ENCODE measurements at places on chromosomes 4 and X.

DNA sequence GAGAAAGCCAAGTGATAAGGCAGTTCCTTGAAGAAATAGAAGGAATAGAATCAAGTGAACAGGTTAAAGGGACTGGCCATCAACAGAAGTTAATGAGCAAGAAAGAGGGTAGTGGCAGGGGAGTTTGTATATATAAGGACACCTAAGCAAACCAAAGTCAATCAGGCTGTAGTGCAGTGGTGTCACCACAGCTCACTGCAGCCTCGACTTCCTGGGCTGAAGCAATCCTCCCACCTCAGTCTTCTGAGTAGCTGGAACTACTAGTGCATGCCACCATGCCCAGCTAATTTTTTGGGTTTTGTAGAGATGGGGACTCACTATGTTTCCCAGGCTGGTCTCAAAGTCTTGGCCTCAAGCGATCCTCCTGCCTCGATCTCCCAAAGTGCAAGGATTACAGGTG is 15.9 kb downstream of the ACOT9 start:
- no peak for ATAC-seq

DNA sequence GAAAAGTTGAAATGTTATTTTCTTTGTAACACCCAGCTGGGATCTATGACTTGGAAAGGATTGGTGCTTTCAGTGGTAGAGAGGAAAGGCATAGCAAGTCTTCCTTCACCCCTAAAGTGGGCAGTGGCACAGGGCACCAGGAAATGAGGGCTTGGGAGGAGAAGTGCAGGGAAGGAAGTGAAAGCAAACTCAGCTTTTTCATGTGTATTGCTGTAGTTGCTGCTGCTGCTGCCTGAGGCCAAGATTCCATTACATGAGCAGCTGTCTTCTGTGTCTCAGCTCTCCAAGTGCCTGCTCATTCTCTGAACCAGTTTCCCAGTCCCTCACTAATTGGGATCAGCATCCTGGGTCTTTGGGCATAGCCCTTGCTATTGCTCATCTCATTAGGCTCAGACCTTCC is 2.6 kb downstream of the HCCS start:
- ATAC-seq = no peak

DNA sequence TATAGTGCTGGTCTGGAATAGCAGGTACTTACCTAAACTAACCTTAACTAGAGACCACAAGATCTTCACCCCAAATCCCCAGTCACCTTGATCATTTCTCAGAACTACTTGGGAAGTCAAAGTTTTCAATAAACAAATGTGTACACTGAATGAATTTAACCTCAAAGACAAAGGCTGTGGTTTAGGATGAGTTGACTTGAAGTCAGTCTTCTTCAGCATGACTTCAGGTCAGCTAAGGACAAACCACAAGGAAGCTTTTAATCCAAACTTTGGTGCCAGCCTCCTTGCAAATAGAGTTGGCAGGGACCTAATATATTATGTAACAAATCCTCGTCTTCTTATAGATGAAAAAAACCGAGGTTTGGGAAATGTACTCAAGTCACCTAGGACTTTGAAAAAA is 21.2 kb upstream of the VCX2 start:
- no peak for ATAC-seq

DNA sequence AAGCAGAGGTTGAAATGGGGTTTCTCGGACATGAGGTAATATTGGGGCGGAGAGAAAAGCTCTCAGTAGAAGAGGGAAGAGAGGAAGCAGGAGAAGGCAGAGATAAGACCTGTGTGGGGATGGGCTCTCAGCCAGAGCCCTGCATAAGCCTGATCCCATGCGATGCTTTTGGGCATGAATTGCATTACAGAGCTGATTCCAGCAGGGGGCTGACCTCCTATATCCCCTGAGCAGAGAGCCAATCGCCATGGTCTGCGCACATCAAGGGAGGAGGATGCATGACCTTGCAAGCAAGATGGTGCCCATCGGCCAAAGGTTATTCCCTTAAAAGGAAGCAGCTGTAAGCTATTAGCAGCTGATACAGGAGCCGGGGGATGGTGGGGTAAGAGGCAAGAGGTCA is 7.6 kb downstream of the ANOS1 start:
- ATAC-seq = no peak

GRCh38 chrX:88560673-88561330 is 186.2 kb upstream of the CPXCR1 start:
- no peak for ATAC-seq

GRCh38 chr4:168335621-168336020 is 17.1 kb upstream of the DDX60 start:
- no peak for ATAC-seq

- no peak for ATAC-seq
Observed at GRCh38 chr4:25012655-25013054, 18.1 kb downstream of the LGI2 start.

DNA sequence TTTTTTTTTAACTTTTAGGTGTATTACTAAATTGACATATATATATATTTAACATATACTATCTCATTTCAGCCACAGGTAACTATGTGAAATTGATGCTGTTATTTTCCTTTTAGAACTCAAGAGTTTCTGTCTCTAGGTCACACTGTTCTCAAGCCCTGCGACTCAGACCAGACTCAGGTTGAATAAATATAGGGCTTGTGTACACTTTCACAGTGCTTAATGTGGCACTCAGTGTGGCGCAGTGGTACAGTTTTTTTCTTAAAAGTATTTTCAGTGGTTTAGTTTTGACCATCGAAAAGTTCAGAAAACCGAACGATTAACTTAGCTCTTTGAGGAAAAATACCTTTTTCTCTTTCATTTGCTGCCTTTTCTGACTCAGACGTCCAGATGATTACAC is 24.7 kb downstream of the PACRGL start:
- no peak for ATAC-seq
